ENCODE measurements at places on chromosomes 16 and 17.

DNA sequence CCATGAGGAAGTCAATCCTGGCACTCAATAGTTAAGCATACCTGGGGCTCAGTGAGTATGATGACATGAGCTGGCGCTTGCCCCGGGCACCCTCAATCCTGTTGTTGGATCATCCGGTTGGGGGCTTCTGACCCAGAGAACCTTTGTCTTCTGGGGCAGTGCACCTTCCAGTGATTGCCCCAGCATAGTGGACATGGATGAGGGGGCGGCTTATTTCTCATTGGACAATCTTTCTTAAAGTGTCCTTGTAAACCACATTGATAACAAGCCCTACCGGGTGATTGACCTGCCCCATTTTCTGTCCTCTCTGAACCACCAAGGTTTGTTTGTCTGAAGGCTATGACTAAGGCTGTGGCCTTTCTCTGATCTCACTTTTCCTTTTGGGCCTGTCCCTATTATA lies 18.2 kb downstream of the IGSF6 start:
- no peak for DNase-seq

- DNase-seq, result no peak
These were observed 31.9 kb downstream of the REXO5 start for GRCh38 chr16:20838240-20838639.

- DNase-seq, result no peak
These were observed 237.0 kb downstream of the ZNF423 start for GRCh38 chr16:49618955-49619354.

DNA sequence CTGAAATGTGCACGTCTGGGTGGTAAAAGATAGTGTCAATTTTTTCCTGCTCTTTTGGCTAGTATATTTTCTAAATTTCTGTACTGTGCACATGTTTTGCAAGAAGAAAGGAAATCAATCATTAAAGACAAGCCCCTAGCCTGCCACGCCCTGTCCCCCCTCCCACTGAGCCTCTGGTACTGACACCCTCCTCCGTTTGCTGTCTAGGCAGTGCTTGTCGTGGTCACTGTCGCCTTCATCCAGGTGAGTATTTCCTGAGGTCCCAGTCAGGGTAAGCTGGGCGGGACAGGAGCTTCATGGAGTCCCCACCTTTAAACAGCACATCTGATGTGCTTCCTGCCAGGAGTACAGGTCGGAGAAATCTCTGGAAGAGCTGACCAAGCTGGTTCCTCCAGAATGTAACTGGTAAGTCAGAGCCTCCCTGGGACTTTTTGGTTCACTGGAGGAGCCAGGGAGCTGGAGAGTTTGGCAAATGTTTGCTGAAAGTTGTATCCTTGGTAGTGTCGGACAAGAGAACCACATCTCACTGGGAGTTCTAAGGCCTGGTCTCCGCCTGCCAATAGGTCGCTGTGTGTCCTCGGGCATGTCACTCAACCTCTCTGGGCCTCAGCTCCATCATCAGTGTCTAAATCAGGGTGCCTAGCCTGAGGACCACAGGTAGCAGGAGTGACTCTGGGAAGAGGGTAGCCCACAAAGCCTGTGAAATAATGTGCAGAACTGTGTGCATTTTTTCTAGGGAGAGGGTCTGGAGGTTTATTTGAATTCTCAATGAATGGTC lies 42.2 kb downstream of the ATP2C2 start:
- DNase-seq, result no peak

DNA sequence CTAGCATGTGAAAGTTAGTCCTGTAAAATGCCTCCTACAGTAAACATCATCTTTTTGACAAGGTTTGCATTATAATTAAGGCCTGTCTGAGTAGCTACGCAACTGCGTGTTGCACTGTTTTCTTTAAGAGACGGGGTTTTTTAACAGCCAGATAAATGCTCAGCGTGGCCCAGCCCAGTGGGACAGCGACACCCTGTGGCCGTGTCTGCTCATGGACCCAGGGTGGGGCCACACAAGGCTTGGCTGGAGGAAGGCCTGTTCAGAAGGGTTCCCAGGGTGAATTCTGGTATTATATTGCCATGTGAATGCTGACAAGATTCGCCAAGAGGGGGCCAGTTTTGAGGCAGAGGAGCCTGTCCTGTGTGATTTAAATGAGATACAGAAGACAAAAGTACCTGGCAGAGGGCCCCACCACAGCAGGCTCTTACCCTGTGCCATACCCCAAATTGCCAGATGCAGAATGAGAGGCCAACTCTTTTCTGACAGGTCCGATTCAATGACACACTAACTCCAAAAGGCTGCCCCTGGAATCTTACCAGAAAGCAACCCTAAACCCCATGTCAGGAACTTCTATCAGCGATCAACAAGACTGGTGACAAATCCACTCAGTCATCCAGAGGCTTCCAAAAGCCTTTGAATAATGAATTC lies 65.9 kb upstream of the IRX6 start:
- DNase-seq, result peak; percentile 24

- no peak for DNase-seq
These were observed 191.7 kb downstream of the IRF8 start for GRCh38 chr16:86090461-86091170.

DNA sequence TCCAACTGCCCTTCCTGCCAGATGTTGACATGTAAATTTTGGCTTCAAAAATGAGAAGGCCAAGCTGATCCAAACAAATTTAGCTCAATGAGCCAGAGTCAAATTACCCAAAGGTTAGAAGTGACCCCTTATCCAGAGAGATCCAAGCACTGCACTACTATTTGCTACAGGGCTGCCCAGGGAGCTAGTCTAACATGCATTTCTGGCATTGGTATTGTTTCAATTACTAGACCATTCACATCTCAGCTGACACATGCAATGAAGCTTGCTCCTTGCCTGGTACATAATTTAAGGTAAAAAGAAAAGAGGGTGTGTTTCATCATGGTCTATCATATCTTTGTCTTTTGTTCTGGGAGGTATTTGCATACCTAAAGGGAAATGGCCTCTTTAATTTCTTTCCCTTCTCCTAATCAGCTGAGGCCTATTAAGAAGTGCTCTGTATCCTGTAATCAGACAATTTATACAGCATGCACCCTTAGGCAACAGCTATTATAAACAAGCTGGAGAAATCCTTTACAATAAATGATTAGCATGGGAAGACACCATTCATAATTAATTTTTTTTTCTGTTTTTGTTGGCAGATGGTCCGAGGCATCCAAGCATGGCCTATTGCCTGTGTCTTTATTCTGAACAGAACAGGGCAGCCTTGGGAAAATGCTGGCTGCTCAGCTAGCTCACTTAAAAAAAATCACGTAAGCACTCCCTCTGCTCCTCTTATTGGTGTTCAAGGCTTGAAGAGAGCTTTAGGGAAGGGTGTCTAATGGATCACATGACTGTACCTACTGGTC lies 161.5 kb upstream of the SALL1 start:
- no peak for DNase-seq

DNA sequence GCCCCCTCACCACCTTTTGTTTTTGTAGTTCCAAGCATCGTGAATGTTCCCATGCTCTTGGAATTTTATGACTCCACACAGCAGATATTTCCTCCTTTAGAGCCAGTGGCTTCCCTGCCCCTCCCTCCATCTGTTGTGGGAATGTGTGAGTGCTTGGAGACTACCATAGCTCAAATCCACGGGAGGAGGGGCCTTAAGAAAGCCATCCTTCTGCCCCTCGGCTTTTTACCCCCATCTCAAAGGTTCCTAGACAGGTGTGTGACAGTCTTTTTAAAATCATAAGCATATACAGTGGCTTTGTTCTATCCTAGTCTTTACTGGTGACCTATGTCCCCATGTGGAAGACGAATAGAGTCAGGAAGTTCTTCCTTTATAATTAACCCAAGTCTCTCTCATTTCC lies 47.2 kb downstream of the YPEL2 start:
- DNase-seq, result peak; percentile 81

All from ELR (cell line).